ENCODE measurements at places on chromosomes 2 and 18.

- no peak for DNase-seq
Measured at GRCh38 chr2:46377101-46377581, 79.9 kb downstream of the EPAS1 start.

DNA sequence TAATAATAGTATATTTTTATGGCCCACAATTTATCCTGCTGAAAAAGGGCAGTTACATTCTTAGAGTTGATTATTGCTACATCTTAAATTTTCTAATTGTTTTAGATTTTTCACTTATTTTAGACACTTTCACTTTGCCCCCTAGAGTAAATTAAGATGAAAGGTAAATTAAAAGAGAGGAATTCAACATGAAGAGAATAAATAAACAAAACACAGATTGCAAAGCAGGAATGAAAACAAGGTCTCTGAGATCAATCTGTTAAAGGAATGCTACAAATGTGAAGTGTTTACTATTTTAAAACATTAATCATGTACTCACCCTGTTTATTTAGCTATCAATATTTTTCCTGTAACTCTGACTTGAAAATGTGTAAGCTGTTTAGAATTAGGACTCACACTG is 113.5 kb upstream of the ETAA1 start:
- DNase-seq = no peak

DNA sequence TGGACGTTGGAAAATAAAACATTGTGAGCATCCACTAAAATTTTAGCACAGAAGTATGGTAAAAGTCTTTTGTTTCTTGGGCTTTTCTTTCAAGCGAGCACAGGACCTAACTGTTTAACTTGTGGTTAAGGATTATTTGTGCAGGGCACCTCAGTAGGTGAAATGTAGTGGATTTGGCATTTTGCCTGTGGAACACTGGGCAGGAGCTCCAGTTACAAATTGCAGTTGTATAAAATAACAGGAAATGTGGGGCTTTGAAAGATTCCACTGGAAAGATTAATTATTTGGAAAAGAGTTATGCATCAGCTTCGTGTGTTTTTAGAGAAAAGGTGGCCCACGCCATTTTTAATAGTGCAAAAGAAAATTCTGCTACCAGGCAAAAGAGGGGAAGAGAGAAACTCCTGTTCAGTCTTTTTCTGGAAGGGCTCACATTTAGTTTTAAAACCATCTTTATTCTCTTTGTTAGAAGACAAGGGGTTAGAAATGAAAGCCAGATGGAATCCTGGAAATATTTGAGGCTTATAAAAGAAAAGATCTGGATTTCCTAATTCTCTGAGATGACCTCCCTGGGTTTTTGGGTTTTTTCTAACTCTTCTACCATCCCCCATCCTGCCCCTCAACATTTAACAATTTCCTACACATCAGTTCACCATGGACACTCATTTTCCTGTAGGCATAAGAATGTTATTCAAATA is 144.3 kb upstream of the SERTAD2 start:
- no peak for DNase-seq

GRCh38 chr2:172677363-172677762 is 58.3 kb upstream of the RAPGEF4 start:
- no peak for DNase-seq

- no peak for DNase-seq
Measured at GRCh38 chr18:32167980-32168730, 21.7 kb upstream of the MEP1B start.

DNA sequence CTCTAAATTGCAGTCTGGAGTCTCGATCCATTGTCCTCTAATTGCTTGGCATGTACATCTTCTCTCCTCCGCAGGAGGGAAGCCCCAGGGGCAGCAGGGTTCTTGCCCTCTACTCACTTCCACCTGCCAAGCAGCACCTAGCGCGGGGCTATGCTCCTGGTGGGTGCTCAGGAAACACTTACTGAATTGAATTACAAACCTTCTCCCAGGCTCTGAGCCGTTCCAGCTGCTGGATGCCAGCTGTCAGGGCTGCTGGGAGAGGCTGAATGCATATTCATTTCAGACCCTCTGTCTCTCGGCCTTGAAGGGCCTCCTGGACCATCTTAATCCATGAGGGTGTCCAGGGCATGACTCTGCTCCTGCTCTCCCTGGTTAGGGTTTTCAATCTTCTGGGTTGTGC is 94.0 kb downstream of the CELF4 start:
- DNase-seq = no peak

- no peak for DNase-seq
Measured at GRCh38 chr2:226048611-226049010, 649.1 kb downstream of the NYAP2 start.

DNA sequence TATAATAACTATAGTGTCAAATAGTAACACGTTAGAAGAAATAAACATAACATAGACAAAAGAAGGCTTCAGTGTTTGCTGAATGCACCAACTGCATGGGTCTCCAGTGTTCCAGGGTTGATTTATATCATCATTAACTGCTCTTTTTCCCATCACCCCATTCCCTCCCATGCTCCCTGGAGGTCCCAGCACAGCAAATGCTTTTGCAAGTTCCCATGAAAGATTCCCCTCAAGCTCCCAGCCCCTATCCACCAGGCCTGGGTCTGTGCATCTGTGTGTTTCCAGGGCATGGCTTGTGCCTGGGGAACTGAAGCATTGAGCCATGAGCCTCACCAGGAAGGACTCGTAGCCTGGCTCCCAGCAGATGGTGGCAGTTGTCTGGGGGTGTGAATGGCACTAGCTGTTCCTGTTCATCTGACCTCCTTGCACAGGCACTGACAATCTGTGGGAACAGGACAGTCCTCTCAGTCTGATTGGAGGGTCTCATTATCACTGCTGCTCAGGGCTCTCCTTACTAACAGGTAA is 164.6 kb upstream of the RMP24 start:
- DNase-seq = no peak

DNA sequence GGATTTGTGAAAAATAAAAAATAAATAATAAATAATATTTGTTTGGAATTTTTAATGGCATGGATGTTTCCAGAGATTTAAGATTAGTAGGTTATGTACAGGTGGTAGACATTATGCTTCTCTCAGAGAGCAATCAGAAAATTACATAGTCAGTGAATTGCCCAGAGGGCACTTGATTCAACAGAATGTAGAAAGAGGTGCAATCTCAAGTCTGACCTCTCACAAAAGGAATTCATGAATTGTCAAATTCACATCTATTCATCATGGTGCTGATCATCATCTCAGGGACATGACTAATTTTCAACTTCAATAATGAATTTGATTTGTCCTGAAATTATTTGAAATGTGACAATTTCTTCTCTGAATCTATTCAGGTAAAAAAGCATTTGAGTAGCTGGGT is 172.5 kb downstream of the PDE11A start:
- no peak for DNase-seq

DNA sequence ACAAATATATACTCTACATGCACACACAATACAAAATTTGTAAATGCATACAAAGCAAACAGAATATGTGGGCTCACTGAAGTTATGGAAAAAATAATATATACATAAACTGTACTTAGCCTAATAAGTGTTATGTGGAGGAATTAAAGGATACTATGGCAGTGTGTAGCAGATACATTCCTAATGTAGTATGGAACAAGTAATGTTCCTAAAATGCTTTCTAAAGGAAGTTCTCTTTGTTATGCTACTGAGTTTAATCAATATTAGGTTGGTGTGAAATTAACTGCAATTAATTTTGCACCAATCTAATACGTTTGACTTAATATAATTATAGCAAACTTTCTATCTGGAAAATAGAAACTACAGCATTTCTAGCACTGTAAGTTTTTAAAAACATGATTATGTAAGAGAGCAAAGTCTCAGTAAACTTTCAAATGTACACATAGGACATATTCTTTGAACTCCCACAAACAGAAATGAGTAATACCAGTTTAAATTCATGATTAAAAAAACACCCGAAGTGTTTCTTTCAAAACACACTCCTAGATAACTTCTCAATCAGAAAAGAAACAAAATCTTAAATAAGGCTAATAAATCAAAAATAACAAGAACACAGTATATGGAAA is 331.3 kb downstream of the LRRTM4 start:
- no peak for DNase-seq

DNA sequence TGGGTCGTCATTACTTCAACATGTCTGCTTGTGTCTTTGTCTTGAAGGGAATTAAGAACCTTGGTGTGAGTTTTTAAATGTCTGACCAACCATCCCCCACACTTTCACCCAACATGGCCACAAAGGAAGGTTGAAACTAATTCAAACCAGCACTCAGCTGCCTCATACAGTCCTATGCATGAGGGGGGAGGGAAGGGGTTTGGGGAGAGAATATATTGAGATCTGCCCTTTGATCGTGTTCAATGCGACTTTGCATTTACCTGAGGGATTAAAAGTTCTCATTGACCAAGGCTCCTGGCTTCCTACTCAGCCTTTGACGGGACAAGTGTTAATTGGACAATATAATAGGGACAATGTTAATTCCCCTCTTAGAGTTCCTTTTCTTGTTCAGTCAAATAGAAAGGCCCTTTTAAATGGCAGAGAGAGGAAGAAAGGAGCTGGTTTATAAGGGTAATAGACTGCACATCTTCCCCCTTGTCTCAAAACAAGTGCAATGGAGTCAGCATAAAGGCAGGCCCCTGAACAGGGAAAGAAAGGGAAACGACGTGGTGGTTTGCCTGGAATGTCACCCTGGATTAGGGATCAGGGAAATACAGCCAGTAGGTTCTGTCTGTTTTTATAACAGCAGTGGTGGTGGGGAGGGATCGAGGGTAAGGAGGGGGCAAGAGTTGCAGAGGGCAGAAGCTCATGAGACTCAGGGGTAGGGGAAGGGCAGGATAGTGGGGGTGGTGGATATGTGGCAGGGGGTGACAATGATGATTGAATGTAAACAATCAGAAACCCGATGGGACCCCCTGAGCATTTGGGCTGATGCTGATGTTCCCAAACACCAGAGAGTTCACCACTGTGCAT is 198.7 kb downstream of the MYCN start:
- no peak for DNase-seq

- DNase-seq = no peak
Measured at GRCh38 chr18:46412916-46413315, 244.1 kb downstream of the LOXHD1 start.

- no peak for DNase-seq
Measured at GRCh38 chr2:208627110-208627884, 220.7 kb downstream of the PTH2R start.

DNA sequence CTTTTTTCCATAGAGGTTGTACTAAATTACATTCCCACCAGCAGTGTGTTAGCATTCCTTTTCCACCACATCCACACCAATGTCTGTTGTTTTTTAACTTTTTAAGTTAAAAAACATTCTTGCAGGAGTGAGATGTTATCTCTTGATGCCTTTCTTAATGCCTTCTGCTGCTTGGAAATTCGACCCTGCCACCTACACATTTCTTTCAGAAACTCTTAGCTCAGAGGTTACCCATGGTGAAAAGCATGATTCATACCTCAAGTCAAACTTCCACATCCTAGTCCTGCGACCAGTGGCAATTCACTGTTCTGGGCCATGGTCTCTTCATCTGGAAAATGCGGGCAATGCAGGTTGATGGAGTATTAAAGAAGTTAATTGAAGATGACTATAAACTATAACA is 12.7 kb upstream of the HNMT start:
- DNase-seq = no peak

GRCh38 chr18:25517881-25518715 is 166.1 kb upstream of the ZNF521 start:
- DNase-seq = no peak

- no peak for DNase-seq
Measured at GRCh38 chr2:50018921-50019320, 864.6 kb upstream of the FSHR start.

DNA sequence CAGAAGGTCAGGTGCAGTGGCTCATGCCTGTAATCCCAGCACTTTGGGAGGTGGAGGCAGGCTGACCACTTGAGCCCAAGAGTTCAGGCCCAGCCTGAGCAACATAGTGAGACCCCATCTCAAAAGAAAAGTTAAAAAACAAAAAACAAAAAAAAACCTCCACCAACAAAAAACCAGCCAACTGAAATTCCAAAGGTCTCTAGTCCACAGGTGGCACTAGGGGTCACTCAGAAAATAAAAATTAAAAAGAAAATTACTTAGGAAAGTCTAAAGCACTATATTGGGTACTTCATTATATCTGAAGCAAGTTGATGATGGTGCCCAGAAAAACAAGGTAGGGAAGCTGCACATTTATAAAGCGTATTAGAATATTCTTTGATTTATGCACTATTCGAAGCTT is 26.9 kb downstream of the ANXA4 start:
- no peak for DNase-seq
